ENCODE measurements at places on chromosomes 6 and 20. TPM values are rescaled to one million over a fixed set of nuclear protein-coding genes. Genes with fewer than 3 reads are reported as not detected.
A peak's percentile ranks its signal among the peaks of the same experiment; 100 is the strongest.

GRCh38 chr20:24691901-24692351 lies 222.5 kb downstream of the SYNDIG1 start:
- no peak overlapping the region for H3K4me3 ChIP-seq
- H3K36me3 ChIP-seq, result no peaks in the 10 kb centered on the region
- no peak overlapping the region for H3K27ac ChIP-seq
- no peaks in the 10 kb centered on the region for H3K4me1 ChIP-seq
- peaks cover 2% of the 10 kb centered on the region for H3K27me3 ChIP-seq

DNA sequence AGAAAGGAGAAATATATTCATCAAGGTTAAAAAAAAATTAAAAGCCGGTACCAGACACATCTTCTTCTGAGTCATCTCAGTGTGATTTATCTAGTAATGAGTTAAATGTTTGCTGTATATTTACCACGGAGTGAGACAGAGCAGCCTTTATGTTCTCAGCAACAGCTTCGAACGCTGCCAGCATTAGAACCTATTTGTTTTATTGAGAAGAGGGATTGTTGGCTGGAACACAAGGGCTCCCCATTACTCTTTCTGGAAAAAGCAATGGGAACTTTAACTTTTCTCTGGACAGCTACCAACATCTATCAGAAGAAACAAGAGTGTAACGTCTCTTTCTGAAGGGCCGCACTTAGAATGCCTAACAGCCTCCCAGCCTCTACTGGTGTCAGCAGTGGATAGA lies 105.3 kb upstream of the TAB2 start:
- peaks cover 5% of the 10 kb centered on the region for H3K36me3 ChIP-seq
- H3K27me3 ChIP-seq, result no peaks in the 10 kb centered on the region
- peaks cover 9% of the 10 kb centered on the region for H3K4me1 ChIP-seq
- H3K27ac ChIP-seq, result no peak overlapping the region
- no peak for DNase-seq
- no peak overlapping the region for H3K4me3 ChIP-seq

Gene KHDC1L
- total RNA-seq, result not detected

DNA sequence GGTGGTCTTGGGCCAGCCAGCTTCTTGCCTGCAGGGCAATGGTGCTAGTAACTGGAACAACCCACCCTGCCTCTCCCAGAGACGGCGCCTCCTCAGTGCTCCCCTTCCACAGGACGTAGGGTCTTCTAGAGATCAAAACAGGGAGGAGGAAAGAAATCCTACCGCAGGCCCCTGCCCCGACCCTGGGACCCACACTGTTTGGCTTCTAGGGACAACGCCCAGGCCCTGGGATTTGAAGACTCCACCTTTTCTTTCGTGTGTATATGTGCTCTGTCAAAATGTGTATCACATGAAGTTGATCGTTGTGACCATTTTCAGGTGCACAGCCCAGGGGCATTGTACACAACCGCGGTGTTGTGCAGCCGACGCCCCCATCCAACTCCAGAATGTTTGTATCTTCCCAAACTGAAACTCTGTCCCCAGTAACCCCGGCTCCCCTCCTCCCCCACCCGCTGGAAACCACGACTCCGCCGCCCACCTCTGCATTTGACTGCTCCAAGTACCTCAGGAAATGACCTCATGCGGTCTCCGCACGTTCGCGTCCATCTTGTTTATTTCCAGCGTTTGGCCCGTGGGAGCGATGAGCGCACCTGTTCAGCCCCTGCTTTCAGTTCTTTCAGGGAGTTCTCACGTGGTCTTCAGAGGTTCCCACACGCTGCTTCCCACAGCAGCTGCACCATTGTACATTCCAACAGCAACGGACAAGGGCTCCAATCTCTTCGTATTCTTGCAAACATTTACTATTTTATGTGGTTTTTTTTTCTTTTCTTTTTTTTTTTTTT lies 3.4 kb upstream of the BHLHE23 start:
- peak overlapping the region; percentile 66 for H3K4me3 ChIP-seq
- H3K27ac ChIP-seq, result peak overlapping the region; percentile 61
- DNase-seq, result peak; percentile 95

Gene ERVFRD-1
- total RNA-seq, result not detected
